ENCODE measurements at places on chromosomes 1 and 21.

DNA sequence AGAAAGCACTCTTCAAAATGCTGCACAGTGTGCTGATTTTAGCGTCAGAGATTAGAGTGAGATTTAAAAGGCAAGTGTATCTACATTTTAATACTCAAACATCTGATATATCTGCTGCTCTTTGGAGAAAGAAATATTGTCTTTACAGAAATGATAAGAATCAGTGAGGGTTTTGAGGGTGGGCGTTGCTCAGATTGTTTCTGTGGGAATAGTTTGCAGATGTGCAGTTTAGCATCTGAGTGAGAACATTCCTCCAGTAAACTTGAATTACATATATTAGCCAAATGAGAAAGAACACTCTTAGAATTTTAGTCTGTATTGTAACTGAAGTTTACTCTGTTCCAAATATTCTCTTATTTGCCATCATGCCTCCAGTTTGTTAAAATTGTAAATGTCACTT lies 549.2 kb downstream of the NEGR1 start:
- DNase-seq = no peak

GRCh38 chr1:153984123-153984894 lies 1.8 kb downstream of the RAB13 start:
- no peak for DNase-seq

GRCh38 chr1:75952016-75952415 lies 19.8 kb upstream of the ASB17 start:
- no peak for DNase-seq

GRCh38 chr1:208332774-208333126 lies 88.6 kb upstream of the PLXNA2 start:
- peak; percentile 49 for DNase-seq

- DNase-seq = no peak
Observed at GRCh38 chr1:81113688-81114087, 687.0 kb upstream of the ADGRL2 start.

DNA sequence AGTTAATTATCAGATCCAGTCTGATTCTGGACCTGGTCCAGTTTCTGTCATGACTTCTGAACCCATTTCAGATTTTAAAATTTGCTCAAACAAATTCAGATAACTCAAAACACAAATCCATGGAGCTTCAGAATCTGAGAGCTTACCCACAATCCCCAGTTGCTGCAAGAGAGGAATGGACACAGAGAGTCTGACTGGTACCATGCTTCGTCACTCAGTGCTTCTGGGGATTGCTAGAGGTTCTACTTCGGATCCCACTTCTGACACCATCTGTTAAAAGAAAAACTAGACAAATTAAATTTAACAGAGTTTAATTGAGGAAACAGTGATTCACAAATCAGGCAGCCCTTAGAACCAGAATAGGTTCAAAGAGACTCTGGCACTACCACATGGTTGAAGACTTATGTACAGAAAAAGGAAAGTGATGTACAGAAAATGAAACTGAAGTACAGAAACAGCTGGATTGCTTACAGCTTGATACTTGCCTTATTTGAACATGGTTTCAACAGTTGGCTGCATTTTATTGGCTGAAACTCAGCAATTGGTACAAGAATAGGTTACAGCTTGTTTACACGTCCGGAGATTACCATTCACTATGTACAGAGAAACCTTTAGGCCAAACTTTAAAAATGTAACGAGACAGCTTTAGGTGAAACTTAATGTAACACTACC lies 60.7 kb upstream of the TEKT2 start:
- DNase-seq = no peak

GRCh38 chr1:94973309-94973922 lies 46.5 kb upstream of the CNN3 start:
- DNase-seq = no peak

- no peak for DNase-seq
Observed at GRCh38 chr1:23400324-23401114, 24.0 kb downstream of the TCEA3 start.
